ENCODE measurements at places on chromosomes 12 and 14.

DNA sequence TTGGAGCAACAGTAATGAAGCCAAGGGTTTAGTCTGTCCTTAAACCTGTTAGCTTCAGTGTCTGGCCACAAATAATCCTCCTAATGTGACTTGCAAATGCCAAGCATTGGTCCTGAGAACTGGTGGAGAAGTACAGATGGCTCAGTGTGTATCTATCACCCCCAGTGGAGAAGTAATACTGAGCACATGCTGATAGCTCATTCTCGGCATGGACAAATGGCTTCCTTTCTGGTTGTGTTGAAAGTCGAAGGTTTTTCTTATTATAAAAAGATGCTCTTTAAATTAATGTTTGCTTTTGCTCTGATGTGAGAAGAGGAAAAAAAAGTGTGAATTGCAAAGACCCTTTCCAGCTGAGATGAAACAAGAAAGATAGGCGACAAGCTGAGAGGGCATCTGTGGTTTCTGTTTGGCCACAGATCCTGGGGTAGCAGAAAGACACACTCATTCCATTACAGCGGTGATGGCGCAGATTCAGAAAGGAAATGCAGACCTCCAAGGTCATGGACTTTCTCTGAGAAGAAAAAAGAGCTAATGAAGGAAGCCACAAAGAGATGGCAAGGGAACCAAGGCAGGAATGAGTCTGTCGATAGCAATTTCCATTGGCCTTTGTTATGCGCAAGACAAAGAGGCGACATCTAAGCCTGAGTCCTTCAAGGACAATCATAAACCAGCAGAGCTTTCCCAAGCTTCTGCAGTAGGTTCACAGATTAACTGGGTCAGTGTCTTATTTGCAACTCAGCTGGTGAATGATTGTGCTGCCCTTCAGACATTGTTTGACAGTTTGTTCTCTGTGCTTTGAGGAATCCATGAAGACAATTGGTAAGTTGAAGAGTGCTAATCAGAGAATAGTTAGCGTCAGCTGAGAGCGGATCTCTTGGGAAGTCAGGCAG, 155.5 kb upstream of the RGS6 start:
- no peak for DNase-seq

DNA sequence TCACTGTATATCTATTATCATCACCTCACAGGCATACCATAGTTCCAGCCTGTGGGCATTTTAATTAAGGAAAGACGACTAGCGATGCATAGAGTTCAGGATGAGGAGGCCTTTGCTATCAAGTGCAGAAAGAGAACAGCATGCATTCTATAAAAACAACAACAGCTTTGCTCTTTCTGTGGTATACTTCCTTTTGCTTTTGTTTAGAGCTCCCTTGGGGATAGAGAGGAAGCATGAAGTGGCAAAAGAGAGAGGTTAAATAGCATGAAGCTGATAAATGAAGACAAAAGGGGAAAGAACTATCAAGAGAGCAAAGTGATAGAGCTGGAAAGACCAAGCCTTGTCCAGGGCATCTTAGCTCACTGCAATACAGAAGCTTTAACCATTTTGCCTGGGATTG, 23.5 kb downstream of the IFNG-AS1 start:
- no peak for DNase-seq

- no peak for DNase-seq
These were observed 1.1 kb downstream of the LRP1 start for GRCh38 chr12:57129321-57129842.

DNA sequence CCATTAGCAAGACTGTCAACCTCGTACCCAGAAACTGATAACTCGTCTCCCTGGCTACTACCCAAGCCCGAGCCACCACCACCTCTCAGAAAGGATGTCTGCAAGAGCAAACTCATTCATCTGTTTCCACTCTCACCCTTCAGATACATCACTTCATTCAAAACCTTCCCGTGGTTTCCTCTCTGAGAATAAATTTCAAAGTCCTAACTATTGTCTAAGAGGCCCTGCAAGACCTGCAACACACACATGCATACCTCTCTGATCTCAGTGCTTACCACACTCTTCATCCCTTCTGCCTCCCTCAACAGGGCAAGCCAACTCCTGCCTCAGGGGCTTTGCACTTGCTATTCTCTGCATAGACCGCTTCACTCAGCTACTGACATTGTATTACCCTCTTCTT, 40.6 kb downstream of the PPP1R13B start:
- no peak for DNase-seq

DNA sequence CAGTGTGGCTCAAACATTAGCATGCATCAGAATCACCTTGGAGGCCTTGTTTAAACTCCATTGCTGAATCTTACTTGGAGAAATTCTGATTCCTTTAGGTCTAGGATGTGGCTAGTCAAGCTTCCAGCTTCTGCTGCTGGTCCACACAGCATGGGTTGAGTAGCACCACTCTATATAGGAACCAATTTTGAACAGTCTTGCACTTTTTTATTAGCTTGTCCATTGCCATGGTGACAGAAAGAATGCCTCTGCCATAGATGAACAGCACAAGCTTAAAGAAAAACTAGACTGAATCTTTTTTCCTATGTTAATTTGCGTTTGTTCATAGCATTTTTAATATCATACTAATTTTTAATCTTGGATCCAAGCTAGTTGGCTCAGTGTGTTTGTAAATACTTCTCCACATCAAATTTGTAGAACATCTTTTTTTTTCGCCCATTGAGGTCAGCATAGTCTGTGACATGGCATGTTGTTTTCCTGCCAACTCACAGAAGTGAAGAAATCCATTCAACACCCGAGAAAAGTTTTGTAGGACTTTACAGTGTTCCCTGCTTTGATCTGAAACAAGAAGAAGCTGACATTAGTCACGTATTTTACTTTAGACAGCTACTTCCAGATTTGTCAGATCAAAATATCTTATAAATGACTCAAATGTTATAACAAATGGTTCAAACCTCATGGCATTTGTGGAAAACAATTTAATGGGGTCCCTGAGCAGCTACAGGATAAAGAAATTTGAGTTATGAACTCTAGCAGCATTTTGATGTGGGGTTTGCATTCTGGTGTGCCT, 438.8 kb downstream of the EGLN3 start:
- DNase-seq: no peak

- DNase-seq: no peak
These were observed 6.0 kb upstream of the CEBPE start for GRCh38 chr14:23125011-23125410.

DNA sequence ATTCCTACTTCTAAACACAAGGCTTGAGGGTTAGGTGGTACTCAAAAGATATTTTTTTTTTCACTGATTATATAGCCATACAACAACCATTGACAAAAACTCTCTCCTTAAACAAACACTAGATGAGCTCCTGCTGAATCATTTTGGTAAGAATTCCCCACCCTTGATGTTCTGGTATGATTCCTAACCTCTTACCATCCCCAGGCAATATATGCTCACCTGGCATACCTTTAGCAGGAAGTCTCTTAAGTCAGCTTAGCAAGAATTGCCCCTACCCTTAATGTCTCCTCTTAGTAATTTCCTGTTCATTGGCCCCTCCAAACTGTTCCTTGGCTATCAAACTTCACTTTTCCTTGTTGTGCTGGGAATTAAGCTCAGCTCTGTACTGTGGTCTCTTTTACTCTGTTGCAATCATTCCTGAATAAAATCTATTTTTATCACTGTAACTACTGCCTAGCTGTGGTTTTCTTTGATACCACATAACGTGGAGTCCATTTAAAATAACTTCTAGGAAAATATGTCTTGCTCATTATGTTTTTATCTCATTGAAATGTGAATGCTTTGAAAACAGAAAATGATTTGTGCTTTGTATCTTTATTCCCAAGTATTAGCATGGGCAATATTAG, 712.6 kb downstream of the SLC16A7 start:
- DNase-seq: no peak

- DNase-seq: no peak
These were observed 10.5 kb downstream of the E2F7 start for GRCh38 chr12:77054851-77055250.

DNA sequence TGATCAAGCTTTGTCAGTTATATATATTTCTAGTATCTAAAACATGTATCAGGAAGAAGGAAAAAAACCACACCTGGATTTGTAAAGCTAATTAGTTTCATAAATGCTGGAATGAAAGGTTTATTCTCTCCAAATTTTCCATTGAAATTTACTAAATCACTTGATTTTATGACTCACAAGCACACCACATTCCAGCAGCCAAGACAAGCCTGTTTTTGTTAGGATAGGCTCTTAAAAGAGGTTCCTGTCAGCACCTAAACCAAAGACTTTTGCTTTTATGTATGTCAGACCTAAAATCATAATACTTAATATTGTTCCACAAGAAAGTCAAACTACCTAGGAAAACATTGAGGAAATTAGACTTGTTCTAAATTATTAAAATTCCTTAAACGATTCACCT, 85.3 kb upstream of the PAWR start:
- no peak for DNase-seq

GRCh38 chr14:65170318-65170717, 68.0 kb upstream of the MAX start:
- DNase-seq: no peak

GRCh38 chr14:22650960-22651521, 6.9 kb upstream of the OR6J1 start:
- DNase-seq: no peak

DNA sequence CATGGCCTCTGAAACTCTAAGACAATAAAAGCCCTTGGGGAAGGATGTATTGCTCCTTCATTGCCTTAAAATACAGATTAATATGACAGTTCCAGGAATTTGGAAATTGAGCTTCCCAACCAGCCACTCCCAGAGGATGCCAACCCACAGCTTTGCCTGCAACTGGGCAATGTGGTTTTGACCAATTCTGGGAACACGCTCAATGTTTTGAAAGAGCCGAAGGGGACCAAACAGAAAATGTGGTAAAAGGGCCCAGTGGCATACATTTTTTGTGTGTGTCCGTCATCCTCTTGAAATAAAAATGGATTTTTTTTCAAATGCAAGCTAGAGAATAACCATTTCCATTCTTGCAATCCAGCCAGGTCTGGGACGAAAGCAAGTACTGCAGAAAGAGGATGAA, 88.3 kb upstream of the PLEKHG7 start:
- no peak for DNase-seq

DNA sequence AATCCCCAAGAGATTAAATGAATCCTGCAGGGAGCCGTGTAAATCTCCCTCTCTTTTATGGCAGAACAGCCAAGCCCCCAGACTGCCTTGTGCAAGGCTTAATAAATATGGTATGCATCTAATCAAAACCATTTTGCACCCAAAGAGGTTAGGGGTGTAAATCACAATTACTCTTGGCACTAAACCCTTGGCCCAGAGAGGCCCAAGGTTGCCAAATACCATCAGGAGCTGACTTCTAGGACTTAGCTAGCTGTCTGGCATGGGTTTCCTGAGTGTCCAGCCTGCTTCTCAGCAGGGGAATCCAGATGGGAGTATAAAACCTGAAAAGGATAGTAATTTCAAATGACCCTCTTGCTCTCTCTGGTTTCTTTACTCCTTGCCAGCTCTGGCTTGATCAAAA, 610.4 kb downstream of the MED13L start:
- no peak for DNase-seq

- DNase-seq: no peak
These were observed 64.8 kb upstream of the E2F7 start for GRCh38 chr12:77130193-77130592.

DNA sequence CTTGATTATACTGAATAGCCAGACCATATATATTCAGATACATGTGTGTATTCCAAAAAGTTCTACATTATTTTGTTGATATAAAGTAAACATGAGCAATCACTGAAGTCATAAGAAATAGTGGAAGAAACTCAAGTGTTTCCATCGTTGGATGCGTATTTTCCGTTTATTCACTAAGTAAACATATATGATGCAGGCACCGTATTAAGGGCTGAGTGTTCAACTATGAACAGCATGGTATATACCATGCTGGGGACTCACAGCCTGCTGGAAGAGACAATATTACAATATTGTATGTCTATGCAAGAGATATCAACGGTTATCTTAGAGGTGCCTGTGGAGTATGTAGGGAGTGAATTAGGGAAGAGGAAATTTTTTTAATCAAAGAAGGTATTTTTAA, 1.2 kb downstream of the PYROXD1 start:
- DNase-seq: no peak

DNA sequence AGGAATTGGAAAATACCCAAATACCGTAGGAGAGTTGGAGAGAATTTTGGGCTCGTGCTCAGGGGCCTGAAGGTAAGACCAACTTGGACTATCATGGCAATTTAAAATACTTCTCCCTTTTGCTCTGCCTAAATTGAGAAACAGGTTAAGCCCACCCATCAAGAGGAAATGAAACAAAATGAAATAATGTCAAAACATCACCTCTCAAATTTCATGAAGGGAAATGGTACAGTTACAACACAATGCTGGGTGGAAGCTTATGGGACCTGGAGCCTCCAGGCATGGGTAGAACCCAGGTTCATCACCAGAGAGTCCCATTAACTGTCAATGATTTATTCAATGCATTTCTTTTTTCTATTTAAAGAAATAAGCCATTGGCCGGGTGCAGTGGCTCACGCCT, 33.7 kb downstream of the FOS start:
- no peak for DNase-seq

DNA sequence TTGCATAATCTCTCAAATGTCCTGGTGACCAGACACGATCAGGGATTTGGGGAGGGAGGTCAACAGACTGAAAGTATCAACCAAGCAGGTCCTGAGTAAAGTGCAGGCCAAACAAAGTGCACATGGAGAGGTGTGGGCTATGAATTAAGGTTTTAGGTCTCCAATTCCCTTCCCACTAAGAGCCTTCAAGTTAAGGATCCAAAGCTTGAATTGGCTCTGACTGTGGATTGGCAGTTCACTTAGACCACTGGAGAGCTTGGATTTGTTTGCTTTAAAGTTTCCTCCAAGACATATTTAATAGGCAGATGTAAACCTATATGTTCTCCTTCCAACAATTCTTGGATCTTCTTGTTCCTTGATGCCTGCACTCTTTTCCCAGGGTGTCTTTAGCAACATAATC, 129.6 kb upstream of the IGF1 start:
- DNase-seq: no peak

DNA sequence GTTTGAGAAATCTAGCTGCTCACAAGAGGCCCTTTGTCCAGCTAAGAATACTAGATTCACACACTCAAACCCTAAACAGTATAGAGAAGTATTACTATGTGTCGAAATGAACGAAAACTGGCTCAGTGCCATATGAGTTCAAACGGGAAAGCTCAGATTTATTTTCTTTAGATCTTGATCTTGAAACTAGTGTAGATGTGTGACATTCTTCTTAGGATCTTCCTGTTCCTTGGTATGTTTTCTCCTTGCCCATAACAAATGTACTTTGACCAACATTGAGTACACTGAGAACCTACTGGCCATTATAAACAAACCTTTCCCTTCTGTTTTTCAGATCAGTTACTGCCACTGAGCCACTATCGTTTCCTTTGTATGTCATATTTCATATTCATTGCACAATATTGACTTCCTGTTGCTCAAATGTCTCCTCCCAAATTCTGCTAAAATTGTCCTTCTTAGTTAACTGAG, 21.3 kb downstream of the MYBPC1 start:
- no peak for DNase-seq

GRCh38 chr14:20417250-20418186, 4.2 kb upstream of the TEP1 start:
- no peak for DNase-seq

DNA sequence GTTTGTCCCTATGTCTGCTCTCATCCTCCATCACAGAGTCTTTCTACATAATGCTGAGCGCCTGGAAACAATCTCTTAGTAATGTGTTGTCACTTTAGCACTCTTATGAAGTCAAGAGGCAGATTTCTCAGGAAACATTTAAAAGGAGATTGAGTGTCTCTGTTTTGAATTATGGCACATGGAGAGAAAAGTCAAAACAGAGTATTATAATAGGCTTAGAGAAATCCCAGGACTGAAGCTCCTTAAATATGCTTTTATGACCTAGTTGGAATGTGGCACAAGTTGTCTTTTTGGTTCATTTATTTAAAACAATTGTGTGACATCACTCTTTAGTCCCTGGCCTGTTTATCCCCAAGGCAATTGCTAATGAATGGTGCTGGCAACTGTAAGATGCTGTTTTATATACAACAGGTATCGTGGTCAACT, 117.8 kb upstream of the HIF1A start:
- DNase-seq: no peak
